ENCODE measurements at places on chromosomes 4 and X.

GRCh38 chrX:13087322-13088155 is 43.1 kb upstream of the FAM9C start:
- peak; percentile 41 for DNase-seq

GRCh38 chrX:69162361-69162865 is 2.8 kb downstream of the PJA1 start:
- no peak for DNase-seq

- no peak for DNase-seq
Measured at GRCh38 chrX:88425739-88426138, 321.3 kb upstream of the CPXCR1 start.

GRCh38 chrX:139881130-139881529 is 51.7 kb downstream of the ATP11C start:
- DNase-seq, result no peak

DNA sequence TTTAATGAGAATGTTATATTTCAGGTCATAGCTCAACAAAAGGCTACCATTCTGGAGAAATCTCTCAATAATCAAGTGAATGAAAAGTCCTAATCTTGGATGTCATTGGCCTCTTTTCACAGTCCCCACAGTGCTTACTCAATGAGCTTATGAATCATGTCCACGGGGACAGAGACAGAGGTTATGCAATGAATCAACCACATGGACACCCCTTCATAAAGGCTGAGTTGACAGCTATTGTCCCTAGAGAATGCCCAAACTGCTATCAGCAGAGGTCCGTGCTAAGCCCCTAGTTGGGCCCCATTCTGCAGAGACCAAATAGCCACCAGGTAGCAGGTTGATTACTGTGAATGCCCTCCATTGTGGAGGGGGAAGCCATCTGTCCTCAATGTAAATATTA is 158.1 kb downstream of the LHFPL1 start:
- no peak for DNase-seq

- DNase-seq, result no peak
Measured at GRCh38 chrX:76802708-76803107, 375.2 kb downstream of the MAGEE1 start.

DNA sequence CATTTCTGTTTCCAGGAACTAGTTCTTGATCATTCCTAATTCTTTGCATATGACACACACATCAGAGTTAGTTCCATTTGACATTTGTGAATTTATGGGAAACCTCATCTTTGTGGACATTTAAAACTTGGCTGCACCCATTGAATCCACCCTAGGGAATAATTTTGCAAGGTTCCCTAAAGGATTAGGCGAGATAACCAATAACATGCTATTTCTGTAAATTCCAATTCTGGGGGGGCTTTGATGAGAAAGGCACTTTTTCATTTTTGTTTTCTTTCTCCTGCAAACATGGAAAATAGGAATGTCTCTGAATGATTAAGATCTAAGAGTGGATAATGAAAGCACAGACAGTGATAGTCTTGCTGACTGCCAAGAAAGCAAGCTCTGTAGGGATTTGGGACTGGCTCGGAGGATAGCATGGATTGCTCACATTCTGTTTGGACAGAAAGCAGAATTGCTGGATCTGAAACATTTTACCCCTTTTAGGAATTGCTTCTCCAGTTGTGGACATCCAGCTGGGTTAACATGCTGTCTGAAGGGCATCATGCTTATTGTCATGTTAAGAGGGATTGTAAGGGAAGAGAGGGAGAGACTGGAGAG is 145.1 kb downstream of the NHS start:
- no peak for DNase-seq

- DNase-seq, result no peak
Measured at GRCh38 chrX:41301438-41301824, 32.5 kb upstream of the DDX3X start.

DNA sequence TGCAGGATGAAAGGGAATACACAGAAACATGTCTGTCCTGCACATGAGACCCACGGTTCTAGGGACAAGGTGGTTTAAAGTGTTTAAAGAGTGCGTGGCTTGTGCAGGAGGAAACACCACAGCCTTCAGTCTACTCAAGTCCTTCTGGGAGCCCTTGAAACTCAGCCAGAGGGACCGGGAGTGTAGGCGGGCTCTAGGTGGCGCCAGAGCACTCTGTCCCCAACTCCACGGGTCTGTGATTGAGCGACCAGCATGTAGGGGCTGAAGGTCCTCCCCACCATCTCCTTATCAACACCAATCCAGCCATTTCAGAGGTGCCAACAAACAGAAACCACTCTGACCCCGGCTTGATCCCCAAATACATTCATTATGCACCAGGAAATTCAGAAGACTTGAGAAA is 82.0 kb upstream of the CLDN34 start:
- peak; percentile 42 for DNase-seq

GRCh38 chr4:16168144-16168543 is 58.1 kb downstream of the TAPT1 start:
- DNase-seq, result no peak
